Cortex of kidney (tissue), 1 donor: ENCODE measurements at places on chromosomes 7 and 10.

DNA sequence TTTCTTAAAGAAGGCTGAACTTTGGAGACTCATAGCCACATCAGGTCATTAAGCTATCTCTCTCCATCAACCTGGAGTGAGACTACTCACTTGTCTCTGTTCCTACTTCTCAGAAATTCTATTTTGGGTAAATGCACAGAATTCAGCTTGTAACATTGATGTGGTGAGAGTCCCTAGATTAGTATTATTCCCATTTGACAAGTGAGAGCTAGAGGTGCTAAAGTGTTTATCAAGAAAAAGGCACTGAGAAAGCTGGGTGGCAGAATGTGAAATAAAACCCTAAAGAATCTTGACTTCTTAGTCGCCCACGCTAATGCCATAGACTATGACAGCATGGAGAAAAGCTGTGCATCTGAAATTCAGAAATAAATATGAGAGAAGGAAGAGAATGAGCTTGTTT is 73.4 kb upstream of the PDCD4 start:
- no peak for DNase-seq

- no peak for DNase-seq
Measured at GRCh38 chr10:123496996-123497660, 169.0 kb upstream of the GPR26 start.

DNA sequence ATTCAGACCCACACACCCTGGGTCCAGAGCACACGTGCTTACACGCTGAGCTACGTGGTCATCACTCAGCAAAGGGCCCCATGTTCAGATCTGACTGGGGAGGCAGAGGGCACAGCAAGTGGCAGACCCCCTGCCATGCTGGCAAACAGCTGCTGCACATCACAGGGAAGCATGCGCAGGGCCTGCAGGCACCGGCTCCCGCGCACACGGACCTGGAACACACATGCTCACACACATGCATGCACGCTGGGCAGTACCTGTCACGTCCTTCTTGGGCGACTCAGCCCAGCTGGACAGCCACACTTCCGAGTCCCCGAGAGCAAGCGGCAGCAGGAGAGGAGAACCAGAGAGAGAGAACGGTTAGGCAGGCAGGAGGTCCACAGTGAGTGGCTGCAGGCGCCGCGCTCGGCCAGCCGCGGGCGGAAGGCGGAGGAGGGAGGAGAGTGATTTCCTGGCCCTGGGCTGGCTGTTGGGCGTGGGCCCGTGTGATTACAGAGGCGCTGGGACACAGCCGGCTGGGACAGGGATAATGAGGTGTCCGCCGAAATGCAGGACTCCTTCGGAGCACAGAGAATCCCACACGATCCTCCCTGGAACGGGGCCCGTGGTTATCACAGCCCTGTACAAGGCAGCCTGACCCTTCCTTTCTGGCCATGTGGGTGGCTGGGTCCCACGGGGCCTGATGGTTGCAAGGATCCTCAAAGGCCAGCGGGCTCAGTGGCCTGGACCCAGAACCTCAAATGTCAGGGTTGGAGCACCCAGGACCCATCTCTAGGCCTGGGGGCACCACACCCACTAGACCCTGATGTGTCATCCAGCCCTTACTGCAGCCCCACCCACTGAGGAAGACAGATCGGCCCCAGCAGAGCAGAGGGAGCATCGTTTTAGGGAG is 175.1 kb downstream of the NEURL1 start:
- no peak for DNase-seq

GRCh38 chr7:106425017-106425719 is 140.4 kb upstream of the NAMPT start:
- no peak for DNase-seq

GRCh38 chr7:55992346-55992745 is 28.0 kb downstream of the NIPSNAP2 start:
- DNase-seq = no peak

DNA sequence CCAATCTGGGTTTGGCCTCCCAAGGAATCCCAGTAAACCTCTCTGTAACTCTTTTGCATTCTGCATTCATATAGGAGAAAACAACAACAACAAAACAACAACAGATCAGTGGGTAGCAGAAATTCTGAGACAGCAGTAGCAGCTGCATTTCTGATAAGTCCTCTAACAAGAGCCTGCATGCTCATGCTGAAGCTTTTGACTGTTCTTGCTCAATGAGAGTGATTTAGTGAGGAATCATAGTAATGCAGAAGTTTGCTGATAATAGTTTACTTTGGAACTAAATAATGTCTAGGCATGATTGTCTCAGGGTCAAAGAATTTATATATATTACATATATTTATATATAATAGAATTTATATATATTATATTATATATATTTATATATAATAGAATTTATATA is 35.2 kb downstream of the BMPER start:
- no peak for DNase-seq

DNA sequence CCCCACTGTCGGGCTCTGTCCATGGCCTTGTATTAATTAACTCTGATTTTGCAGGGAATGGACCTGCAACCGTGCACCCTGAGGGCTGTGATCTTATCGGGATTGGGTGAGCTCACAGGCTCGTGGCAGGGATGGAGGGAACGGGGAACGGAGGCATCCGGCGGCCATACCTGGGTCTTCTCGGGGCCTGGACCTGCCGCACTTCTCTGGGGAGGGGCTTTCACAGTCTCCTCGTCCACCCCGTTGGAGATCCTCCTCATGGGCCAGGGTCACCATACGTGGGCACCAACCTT is 57.5 kb upstream of the SHH start:
- no peak for DNase-seq

DNA sequence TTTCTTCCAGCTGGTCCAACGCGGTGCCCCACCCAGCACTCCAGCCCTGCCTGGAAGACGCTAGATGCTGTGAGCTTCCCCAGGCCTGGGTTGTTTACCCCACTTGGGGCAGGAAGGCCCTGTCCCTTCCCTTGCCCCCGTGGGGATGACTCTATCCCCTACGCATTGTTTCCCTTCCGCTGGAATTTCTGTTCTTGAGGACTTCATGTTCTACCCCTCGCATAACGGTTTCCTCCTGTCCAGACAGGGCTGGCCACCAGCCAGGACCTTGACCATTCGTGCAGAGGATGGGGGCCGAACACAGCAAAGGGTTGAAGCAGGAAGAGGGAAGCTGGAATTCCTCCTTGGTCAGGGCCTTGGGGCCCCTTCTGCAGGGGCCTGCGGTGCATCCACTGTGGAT is 14.7 kb upstream of the SERPINE1 start:
- no peak for DNase-seq

GRCh38 chr10:113283189-113283588 is 269.7 kb upstream of the HABP2 start:
- DNase-seq = no peak

DNA sequence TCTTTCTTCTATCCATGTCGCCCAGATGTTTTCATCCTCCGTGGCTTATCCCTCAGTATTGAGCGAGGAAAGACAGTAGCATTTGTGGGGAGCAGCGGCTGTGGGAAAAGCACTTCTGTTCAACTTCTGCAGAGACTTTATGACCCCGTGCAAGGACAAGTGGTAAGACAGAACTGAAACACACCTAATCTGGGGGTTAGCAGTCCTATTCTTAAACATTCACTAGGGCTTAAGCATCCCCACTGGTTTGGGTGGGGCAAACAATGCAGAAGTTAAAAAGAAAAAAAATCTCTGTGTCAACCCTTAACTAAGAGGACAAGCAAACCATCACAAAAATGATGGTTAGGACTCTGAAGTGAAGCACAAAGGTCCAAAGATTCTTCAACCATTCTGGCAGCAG is 43.8 kb downstream of the SP8 start:
- no peak for DNase-seq

DNA sequence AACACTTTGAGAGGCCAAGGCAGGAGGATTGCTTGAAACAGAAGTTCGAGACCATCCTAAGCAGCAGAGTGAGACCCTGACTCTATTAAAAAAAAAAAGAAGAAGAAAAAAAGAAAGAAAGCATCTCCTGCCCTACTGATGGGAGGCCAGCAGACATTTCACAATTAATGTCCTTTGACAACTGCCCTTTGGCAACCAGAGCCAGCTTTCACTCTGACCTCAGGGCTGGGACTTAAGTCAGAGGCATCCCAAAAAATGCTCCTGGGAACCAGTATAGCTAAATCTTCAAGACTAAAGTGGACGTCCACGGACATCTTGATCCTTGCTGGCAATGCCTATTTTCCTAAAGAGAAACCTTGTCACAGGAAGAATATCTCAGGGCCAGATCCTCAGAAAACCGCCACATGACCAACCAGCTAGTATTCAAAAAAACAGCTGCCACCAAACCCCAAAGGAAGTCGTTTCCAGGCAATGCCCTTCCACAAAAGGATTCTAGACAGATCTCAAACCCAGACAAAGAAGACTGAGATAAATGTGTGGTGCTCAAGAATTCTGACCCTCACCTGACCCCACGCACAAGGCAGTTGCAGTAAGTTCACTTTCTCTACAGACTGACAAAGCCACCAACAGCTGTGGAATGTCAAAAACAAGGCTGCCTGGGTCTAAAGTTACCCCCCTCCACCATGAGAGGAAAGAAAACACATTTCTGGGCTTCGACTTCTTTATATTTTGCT is 18.4 kb downstream of the GFRA1 start:
- no peak for DNase-seq

- no peak for DNase-seq
Measured at GRCh38 chr7:118372530-118372929, 148.0 kb downstream of the ANKRD7 start.

DNA sequence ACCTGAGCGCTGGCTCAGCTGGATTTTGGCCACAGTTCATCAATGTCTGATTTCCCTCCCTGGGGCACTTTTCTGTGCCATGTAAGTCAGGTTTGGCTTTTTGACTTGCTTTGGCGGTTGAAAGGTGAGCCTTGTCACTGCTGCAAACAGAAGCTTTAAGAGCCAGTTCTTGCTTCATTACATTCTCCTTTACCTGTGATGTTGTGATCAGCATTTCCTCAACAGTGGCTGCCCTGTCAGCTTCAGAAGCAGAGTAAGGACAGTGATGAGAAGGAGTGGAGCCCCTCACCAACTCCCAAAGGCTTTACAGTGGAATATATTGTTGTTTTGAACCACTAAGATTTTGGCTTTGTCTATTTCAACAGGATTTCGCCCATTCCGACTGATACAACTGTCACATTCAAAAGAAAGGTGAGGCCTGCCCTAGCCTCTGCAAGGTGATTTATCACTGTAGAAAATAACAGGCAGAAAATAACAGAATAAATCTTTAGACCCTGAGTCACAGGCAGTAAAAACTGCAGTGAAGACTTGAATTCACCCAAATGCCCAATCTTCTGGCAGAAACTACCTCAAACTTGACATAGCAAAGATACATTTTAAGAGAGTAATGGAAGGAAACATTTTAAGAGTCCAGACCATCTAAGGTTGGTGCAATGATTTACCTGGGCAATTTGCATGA is 13.3 kb upstream of the DKK1 start:
- DNase-seq = no peak

DNA sequence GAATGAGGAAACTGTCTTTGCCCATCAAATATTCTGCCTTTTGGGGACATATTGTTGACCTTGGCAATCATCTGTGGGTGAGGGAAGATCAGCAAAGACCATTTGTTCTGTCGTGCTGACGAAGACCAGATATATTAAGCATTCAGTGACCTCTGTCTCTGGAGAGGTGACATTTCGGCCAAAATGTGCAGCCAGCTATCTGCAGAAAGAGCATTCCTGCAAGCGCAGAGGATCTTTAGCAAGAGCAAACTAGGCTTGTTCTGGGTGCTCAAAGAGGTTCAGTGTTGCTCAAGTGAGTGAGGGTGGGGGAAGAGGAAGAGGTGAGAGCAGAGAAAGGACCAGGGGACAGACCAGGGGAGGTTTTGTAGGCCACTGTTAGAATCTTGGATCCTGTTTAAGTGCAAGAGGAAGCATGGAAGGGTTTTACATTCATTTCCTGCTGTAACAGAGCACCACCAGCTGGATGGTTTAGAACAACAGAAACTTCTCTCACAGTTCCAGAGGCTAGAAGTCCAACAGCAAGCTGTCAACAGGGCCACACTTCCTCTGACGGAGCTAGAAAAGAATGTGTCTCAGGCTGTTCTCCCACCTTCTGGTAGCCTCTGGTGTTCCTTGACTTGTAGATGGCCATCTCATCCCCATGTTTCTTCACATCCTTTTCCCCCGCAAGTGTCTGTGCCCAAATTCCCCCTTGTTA is 11.2 kb downstream of the C10orf120 start:
- no peak for DNase-seq

GRCh38 chr10:62919776-62920175 is 103.6 kb upstream of the EGR2 start:
- no peak for DNase-seq

DNA sequence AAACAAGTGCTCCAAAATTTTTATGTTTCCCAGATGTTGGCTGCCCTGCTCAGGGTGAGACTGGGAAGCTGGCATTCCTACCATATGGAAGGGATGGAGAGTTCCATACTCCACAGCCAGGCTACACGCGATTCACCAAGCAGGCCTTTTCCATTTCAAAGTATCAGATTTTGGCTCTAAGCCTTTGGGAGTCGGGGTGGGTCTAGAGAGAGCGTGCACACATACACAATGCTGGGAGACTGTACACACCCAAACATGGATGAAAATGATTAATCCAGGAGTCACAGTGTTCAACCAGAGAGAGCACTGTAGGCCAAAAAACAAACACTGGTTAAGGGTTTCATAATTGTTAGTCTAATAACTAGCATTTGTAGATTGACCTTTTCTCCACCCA is 295.0 kb downstream of the BICC1 start:
- DNase-seq = no peak

- DNase-seq = no peak
Measured at GRCh38 chr7:87148332-87148955, 3.8 kb upstream of the DMTF1 start.

- DNase-seq = no peak
Measured at GRCh38 chr7:117186218-117187010, 136.4 kb downstream of the WNT2 start.

DNA sequence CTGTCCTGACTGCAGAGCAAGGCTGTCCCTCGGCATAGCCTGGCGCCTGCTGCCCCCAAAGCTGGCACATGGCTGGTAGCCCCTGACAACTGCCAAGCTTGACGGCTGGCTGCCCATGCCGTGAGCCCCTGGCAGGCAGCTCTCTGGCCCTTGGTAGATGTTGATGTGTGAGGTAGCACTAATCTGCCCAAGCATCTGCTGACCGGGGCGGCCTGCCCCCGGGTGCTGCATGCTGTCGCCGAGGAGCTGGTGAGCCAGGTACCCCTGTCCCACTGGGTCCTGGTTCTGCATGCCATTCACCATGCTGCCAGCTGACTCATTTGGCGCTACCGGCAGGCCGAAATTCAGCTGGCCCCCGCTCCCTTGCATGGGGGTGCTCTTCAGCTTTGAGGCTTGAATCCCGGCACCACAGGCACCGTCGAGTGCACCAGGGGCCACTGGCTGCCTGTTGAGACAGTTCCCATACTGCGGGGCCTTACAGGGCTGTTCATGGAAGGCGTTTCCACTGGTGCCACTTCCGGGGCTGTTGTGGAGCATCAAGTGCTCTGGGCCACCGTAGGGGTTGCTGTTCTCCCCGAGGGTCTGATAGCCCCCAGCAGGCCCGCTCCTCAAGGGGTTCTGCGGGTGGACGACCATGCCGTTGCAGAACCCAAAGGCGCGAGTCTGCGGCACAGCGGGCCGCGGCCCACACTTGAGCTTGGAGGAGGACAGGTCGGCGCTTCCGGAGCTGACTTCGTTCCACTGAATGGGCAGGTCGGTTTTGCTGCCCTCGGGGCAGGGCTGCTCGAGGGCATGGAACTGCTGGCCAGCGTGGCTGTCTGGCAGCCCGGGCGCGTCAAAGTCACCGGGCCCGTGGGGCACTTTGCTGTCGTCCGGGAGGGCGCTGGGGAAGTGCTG is 262.2 kb upstream of the INHBA start:
- DNase-seq = no peak
